ENCODE measurements at places on chromosomes 11 and 22.
A peak's percentile ranks its signal among the peaks of the same experiment; 100 is the strongest.

DNA sequence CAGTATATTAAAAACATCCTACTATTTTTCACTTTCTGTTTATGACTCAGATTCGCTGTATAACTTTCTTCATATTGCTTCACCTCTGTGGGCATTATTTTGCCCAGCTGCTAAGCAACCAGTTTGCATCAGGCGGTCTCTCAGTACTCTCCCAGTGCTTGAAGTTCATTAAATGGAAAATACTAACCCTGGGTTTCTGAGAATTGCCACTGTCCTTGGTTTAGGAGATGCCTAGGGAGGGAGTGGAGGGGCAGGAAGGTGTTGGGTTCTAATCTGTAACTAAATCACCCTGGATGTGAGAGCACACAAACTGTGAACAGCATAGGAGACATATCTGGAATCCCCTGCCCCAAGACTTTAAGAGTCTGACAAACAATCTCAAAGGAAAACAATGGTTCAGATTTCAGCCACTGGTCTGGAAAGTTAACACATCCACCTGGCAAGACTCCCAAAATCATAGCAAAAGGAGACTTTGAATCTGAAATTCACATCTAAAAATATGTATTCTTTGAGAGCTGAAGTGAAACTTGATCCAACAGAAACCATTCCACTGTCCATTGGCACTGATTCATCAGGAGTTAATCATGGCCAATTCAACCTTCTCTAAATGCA, 540.0 kb downstream of the SOX6 start:
- DNase-seq: no peak

DNA sequence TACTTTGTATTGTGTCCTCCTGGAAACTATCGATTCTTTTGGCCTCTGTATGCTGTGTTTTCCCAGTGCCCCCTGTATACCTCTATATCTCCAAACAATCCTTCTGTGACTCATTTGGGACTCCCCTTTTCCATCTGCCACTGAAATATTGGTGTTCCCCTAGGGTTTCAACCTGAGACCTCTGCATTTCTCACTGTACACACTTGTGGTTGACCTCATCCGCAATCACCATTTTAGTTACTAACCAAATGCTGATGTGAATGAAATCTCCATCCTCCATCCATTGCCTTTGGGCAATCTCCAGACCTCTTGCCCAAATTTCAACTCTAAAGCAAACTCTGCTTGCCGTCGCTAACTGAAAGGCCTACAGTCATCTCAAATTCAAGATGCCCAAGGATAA, 190.6 kb upstream of the PLET1 start:
- no peak for DNase-seq

DNA sequence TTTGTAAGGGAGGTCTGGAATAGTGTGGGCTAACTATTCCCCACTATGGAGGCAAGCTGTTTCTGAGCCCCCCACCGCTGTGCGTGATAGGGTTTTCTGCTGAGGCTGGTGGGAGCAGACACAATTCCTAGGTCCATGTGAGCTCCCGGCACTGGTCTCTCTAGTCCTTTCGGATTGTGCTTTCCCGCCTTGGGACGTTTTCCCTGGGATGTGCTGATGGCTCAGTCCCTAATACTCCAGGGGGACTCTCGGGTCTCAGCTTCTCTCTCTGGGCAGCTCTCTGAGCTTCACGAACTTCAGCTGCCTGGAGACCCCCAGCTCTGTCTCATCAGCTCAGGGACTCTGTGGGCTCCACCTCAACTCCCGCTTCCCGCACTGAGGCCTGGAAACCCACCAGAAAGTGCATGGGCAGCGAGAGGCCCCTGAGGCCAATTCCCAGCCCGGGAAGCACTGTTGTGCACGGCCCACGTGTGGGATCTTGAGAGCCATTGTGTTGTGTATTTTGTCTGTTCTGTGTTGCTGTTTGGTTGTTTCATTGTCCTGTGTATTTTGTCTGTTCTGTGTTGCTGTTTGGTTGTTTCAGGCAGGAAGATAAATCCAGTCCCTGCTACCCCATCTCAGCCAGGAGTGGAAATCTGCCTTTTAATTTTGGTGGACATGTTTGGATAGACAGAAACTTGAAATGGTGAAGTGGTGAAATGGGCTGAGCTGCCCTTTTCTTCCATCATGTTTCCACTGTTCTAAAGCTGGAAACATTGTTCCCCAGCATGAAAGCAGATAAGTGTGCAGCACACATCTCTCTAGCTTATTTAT, 12.7 kb upstream of the TNNT3 start:
- DNase-seq: no peak

DNA sequence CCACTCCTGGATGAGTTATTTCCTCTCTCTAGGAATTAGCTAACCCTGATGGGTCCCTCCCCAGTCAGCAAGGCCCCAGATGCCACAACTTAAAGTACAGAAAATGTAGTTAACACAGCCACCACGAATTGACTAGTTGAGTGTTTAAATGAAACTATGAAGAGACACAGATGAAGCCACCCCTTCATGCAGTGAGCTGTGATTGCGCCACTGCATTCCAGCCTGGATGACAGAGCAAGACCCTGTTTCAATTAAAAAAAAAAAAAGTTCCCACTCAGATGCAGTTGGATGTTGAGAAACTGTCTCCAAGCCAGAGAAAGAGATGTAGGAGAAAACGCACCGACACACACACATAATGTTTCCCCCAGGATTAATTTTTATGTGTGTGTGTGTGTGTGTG, 53.3 kb downstream of the SCN3B start:
- DNase-seq: no peak

GRCh38 chr11:20248871-20249270, 88.6 kb upstream of the DBX1 start:
- DNase-seq: no peak

DNA sequence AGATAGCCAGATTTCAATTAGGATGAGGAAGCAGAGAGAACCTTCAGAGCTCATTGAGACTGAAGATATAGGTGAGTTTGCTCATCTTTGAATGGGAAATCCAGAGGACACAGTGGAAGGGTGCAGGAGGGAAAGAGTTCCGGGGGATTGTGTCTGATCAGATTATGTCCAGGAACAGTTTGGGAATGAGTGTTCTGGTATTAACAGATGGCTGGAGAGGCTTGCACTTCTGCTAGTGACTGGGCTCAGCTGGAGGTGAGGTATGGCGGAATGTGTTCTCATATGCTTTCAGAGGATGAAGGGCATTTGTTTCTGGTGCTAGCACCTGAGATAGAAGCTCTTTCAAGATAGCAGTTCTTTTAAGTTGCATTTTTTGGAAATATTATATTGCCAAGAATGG, 27.6 kb downstream of the ALKBH3 start:
- DNase-seq: no peak

DNA sequence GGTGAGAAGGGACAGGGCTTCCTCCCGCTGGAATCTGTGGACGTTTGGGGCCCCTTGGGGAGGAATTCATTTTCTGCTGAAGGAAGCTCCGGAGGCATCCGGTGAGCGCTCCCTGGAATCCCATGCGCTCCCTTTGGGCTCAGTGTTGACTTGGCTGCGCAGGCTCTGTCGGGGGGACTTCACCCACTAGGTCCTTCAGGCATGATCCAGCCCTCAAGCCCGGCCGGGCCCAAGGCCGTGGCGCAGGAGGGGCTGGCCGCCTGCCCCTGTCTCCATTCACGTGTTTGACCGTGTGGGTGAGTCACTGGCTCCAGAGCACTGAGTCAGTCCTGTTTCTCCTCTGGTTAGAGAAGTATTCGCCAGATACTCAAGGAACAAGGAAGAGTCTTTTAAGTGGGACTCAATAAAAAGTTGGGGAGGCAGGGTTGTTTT, 1.4 kb downstream of the CTTN start:
- peak; percentile 97 for DNase-seq

GRCh38 chr11:28176351-28176750, 68.2 kb downstream of the METTL15 start:
- DNase-seq: no peak

- DNase-seq: no peak
These were observed 340.8 kb downstream of the MN1 start for GRCh38 chr22:27460591-27461347.

DNA sequence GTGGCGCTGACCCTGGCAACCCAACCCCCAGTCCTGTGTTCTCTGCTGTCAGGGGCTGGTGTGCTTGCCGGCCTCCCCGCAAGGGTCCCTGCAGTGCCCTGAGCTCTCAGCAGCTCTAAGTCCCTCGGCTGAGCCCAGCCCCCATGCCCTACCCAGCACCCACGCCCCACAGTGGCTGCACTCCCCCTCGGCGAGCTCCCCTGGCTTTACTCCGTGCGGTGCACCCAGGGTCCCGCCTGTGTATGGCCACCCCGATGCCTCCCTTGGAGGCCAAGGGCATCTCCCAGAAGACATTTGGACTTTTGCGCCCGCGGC, 72.5 kb upstream of the SHISAL1 start:
- no peak for DNase-seq

Data from RKO (cell line).